ENCODE measurements at places on chromosomes 2 and 18. TPM values are rescaled to one million over a fixed set of nuclear protein-coding genes. Genes with fewer than 3 reads are reported as not detected.

DNA sequence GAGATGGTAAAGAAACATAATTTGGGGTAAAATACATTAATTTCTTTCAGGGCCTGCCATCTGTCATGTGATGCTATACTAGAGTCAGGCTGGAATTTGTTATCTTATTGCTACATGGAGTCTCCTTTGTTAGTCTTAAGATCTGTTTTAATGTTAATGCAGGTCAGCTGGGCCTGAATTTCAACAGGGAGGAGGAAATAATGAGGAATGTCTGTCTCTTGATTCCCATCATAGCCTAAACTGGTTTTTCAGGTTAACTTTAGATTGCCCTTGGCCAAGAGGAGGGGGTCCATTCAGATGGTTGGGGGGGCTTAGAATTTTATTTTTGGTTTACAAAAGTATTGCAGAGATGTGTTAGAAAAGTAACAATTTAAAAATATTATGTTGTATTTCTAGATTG is 19.0 kb upstream of the FEZ2 start:
- no peaks in the 10 kb centered on the region for H3K36me3 ChIP-seq
- no peak overlapping the region for H3K4me3 ChIP-seq
- no peaks in the 10 kb centered on the region for H3K4me1 ChIP-seq
- no peak for DNase-seq
- no peak overlapping the region for H3K27ac ChIP-seq
- H3K27me3 ChIP-seq: no peaks in the 10 kb centered on the region

DNA sequence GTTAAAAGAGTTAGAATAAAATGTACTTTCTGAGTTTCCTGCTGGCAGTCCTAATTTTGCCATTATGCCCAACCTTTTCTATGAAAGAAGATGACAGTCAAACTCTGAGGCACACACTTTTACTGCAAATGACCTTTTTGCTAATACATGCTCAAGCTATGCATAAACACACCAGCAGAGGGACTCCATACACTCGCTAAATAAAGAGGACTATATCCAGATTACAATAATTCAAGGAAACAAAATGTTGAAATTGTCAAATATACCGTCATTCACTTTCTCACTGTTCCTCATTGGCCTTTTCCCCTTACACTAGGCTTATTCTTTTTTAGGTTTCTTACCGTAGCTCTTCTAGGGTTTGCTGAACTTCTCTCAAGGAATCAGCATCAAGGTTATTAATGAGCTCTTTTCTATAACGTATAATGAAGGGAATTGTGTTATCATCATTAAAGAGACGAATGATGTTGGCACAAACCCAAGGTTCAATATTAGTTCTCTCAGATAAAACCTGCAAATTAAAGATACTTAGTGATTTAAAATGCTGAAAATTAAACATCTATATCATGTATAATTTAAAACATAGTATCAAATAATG is 25.7 kb downstream of the SRBD1 start:
- H3K4me1 ChIP-seq: peaks cover 7% of the 10 kb centered on the region
- H3K4me3 ChIP-seq: no peak overlapping the region
- no peak overlapping the region for H3K27ac ChIP-seq
- no peaks in the 10 kb centered on the region for H3K36me3 ChIP-seq

Gene RAPGEF4
- total RNA-seq: 8.3 TPM

Gene PRKAG3
- not detected for total RNA-seq

- no peak for DNase-seq
- H3K4me3 ChIP-seq: no peak overlapping the region
- no peaks in the 10 kb centered on the region for H3K27me3 ChIP-seq
- H3K36me3 ChIP-seq: no peaks in the 10 kb centered on the region
Measured at GRCh38 chr2:151756820-151757219, 22.5 kb upstream of the NEB start.

Gene MOGAT1
- total RNA-seq: 4.4 TPM

DNA sequence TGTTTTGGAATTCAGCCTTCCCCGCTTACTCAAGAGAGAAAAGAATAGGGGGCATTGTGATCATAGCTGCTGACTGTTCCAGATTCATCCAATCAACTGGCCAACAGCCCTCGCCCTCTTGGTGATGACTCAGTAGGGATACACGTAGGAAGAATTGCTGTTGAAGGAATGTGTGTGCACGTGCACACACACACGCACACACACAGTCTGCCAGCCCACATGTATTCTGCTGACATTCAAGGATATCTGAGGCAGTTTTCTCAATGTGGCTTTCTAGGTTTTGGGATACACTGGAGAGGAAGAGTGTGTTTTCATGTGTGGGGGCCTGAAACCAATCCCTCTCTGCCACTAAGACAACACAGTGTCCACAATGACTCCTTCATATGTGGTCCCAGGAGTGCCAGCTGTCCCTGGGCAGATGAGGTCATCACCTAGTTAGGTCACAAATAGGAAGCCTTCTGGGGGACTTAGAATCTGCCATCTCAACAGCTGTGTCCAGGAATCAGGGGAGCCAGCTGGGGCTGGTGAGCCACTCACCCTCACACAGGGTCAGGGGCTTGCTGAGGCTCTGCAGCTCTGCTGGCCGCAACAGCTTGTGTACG is 352.6 kb downstream of the SS18 start:
- H3K36me3 ChIP-seq: no peaks in the 10 kb centered on the region
- no peak overlapping the region for H3K27ac ChIP-seq
- no peaks in the 10 kb centered on the region for H3K4me1 ChIP-seq
- no peak for DNase-seq

DNA sequence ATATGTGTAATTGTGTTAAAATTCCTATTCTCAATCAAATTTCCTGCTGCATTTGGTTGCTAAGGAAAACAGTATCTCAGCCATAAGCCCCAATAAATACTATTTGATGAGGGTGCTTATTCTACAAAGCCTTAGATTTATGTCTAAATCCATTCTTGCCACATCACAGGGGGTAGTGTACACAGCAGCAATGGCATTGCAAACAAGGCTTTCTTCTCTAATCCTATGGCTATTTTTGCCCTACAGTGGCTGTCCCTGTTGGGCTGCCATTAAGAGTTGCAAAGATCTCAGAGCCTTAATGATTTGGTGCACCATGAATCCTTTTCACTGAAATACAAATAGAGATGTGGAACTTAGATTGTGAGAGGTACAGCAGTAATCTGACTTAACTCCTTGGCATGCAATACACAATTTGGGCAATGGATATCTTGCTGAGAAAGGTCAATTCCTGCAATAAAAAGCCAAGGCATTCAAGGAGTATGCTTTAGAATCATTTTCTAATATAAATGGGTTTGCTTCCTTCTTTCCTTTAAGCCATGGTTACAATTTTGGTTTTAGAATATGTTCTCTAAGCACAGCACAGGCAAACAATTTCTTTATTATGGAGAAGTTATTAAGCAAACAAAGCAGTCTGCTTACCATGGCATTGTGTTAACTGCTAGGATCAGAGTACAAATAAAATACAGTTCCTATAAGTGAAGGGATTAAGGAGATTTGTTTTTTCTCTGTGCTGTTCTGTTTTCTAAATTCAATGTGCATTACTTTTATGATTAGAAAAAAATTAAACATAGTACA is 69.8 kb upstream of the CD302 start:
- no peak for DNase-seq
- no peaks in the 10 kb centered on the region for H3K36me3 ChIP-seq
- H3K4me3 ChIP-seq: no peak overlapping the region

DNA sequence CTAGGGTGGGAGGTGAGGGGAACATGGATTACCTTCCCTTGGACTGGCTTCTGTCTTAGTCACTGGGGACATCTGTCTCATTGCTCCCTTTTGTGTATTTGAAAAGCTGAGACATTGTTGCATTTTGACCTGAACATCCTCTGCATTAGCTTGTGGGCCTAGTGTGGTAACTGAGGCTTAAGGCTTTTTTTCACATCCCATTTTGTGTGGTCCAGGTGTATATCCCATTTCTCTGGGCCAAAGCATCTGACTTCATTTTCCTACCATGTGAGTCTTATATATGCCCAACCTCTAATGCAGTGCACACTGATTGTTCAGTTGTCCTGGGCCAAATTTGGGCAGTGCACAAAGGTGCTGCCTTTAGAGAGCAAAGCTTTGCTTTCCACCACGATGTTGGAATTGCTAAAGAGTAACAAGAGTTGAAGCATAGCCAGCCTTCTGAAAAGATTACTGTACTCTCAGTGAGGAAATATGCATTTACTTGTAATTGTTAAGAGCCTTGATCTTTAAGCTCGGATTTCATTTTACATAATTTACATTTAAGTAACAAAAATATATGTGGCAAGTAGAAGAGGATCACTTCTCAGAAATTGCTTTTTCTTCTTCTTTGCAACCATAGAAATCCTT is 13.3 kb downstream of the PRKCE start:
- H3K36me3 ChIP-seq: no peaks in the 10 kb centered on the region
- H3K4me1 ChIP-seq: no peaks in the 10 kb centered on the region
- no peak for DNase-seq

Gene DLX1
- not detected for total RNA-seq

- H3K4me3 ChIP-seq: no peak overlapping the region
- H3K4me1 ChIP-seq: peaks cover 5% of the 10 kb centered on the region
- no peak overlapping the region for H3K27ac ChIP-seq
- H3K27me3 ChIP-seq: no peaks in the 10 kb centered on the region
Measured at GRCh38 chr2:46469116-46469515, 10.2 kb upstream of the TMEM247 start.

GRCh38 chr18:59612381-59612780 is 84.8 kb downstream of the CCBE1 start:
- DNase-seq: no peak
- H3K4me1 ChIP-seq: no peaks in the 10 kb centered on the region
- no peaks in the 10 kb centered on the region for H3K36me3 ChIP-seq
- H3K27ac ChIP-seq: no peak overlapping the region

DNA sequence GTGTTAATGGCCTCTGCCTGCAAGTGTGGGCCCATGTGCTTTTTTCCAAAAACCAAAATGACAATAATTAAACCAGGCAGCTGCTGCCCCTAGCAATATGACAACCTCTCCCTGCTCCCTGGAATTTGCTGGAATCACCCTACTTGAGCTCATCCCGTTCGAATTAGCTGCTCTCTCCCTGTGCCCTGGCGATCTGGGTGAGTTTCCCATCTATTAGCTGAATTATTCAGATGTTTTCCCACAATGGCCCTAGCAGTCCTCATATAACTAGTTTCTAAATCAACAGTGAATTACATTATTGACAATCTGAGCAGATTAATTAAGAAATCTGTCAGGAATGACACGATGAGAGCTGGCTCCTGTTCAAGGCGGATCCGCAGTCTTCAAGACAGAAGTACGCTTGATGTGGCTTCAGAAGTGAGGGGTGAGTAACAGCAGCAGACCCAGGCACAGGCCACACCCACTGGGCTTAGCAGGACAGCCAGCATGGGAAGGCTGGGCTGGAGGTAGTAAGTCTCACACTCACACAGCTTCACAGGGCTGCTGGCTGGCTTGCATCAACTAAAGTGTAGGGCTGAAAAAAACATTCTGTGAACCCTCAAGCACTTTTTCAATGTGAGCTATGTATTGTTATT is 366.2 kb upstream of the ID2 start:
- no peaks in the 10 kb centered on the region for H3K36me3 ChIP-seq
- H3K4me1 ChIP-seq: no peaks in the 10 kb centered on the region
- peak; percentile 65 for DNase-seq
- H3K27ac ChIP-seq: no peak overlapping the region
- H3K27me3 ChIP-seq: no peaks in the 10 kb centered on the region

DNA sequence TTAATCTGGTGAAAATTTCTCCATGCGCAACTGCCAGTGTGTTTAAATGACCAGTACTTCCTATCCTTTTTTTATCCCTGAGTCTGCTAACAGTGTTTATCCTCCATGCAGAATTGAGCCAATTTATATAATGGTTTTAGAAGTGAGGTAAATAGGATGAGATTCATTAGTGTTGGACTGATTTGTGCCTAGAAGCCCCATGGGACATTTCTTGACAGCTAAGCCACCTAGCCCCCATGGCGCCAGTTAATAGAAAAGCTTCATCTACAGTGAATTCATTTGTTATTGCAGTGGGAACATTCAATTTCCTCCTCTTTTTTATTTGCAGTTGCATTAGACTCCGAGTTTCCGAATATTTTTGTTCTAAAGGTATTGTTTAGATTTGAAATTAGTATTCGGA is 175.6 kb downstream of the ARL6IP6 start:
- DNase-seq: no peak
- H3K27ac ChIP-seq: no peak overlapping the region
- H3K36me3 ChIP-seq: no peaks in the 10 kb centered on the region

DNA sequence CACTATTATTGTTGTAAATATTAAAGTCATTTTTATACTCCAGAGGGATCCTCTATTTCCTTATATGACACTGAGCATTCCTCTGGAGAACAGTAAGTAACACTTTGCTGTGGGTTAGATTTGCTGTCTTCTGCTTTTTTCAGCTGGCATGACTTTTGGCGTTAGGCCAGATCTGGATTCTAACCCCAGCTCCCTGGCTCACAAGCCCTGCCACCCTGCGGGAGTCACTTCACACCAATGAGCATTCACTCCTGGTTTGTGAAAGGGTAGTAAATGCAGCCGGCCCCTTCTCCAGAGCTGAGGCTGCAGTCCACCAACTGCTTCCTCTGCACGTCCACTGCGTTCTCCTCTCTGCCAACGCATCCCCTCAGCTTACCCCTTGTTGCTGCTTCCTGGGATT is 373.8 kb upstream of the RAB6C start:
- no peaks in the 10 kb centered on the region for H3K36me3 ChIP-seq
- H3K4me3 ChIP-seq: no peak overlapping the region
- no peak overlapping the region for H3K27ac ChIP-seq

Gene CCDC121
- 1.3 TPM for total RNA-seq

GRCh38 chr2:176088048-176088936 is 4.2 kb upstream of the HOXD13 start:
- peak; percentile 91 for DNase-seq
- H3K4me3 ChIP-seq: peak overlapping the region; percentile 4
- no peak overlapping the region for H3K27ac ChIP-seq

DNA sequence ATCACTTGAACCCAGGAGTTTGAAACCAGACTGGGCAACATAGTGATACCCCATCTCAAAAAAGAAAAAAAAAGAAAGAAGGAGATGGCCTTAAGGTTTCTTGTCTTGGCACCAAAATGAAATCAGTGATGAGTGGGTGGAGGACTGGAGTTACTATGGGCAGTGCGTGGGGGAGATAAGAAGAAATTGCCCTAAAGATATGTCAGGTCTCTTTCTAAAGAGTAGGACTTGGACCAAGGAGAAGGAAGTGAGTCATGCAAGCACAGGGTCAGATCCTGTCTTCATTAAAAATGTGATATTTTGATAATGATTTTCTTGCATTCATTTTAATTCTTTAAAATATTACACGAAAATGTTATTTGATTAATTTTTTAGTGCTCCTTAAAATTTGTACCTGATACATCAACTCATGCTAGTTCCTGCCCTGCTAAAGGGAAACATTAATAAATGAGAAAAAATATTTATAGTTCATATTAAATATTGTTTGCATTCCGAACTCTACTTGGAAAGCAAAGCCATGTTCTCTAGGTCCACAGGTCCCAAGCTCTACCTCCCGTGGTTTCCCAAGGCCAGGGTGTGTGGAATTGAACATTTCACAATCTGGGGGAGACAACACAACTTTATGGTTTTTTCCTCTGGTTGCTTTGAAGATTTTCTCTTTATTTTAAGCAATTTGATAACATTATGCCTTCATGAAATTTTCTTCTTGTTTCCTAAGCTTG is 62.6 kb upstream of the CTLA4 start:
- no peaks in the 10 kb centered on the region for H3K27me3 ChIP-seq
- H3K36me3 ChIP-seq: no peaks in the 10 kb centered on the region
- H3K4me1 ChIP-seq: peaks cover 7% of the 10 kb centered on the region
- no peak overlapping the region for H3K4me3 ChIP-seq

- DNase-seq: no peak
- H3K27ac ChIP-seq: peak overlapping the region; percentile 16
- no peaks in the 10 kb centered on the region for H3K27me3 ChIP-seq
- H3K4me3 ChIP-seq: no peak overlapping the region
Measured at GRCh38 chr2:1227274-1227900, 185.9 kb upstream of the TPO start.

All from upper lobe of left lung (tissue), 6 donors.